ENCODE measurements at places on chromosomes 16 and 17. TPM values are rescaled to one million over a fixed set of nuclear protein-coding genes. Genes with fewer than 3 reads are reported as not detected.

- DNase-seq, result no peak
Observed at GRCh38 chr17:18319604-18320256, 4.6 kb downstream of the SMCR8 start.

GRCh38 chr16:67346341-67346740 lies 19.7 kb downstream of the LRRC36 start:
- no peak for DNase-seq

- no peak for DNase-seq
Observed at GRCh38 chr16:67336648-67337047, 10.0 kb downstream of the LRRC36 start.

DNA sequence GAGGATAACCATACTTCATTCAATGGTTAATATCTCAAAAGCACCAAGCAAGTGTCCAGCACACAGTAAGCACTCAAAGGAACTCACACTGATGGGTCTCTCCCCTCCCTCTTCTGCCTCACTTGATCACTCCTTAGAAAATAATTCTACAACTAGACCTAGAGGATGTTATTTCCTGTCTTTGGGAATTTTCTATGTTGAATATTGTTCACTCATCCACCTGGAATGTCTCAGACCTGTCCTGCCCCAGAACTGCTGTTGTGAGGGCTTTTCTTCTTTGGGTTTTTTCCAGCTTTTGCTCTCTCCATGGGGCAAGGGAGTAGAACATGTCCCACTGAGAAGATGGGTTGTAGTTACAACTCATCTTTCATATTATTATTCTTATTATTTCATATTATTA lies 25.3 kb downstream of the NXPH3 start:
- DNase-seq, result no peak

DNA sequence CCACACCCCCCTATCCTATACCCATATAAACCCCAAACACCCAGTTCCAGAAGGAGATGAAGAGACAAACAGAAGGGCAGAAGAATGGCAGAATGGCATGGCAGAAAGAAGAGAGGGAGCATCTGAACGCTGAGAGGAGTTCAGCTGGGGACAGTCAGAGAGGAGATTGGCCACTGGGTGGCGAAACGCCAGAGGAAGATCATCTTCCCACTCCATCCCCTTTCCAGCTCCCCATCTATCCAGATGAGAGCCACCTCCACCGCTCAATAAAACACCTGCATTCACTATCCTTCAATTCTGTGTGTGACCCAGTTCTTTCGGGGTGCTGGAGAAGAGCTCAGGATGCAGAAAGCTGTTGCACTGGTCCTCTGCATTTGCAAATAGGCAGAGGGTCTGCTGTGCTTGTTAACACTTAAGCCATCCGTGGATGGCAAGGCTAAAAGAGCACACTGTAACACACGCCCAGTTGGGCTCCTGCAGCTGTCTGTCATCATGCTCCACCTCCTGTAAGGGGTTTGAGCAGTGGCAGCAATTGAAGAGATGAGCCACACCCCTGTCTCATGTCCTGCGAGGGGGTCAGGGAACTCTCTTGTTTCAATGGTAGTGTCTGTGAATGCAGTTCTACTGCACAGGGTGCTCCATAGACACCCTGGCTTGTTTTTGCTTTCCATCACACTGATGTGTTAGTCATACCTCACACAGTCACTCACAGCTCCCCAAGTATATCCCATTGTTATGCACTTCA lies 1034.8 kb upstream of the RBFOX1 start:
- DNase-seq, result no peak

- DNase-seq, result no peak
Observed at GRCh38 chr16:81163671-81164070, 67.5 kb upstream of the GCSH start.

GRCh38 chr17:6599364-6599763 lies 41.1 kb downstream of the KIAA0753 start:
- no peak for DNase-seq

GRCh38 chr17:81116704-81117103 lies 48.6 kb upstream of the PVALEF start:
- no peak for DNase-seq

- DNase-seq, result no peak
Observed at GRCh38 chr16:13864689-13865088, 55.3 kb upstream of the ERCC4 start.

FBRS gene
- total RNA-seq, result 246 TPM

GRCh38 chr17:39621523-39622379 lies 5.0 kb upstream of the PPP1R1B start:
- DNase-seq, result peak; percentile 89

CD68 gene
- 3.9 TPM for total RNA-seq

Measured in T-helper 17 cell (primary cell).